Cerebellum (tissue), 4 donors: ENCODE measurements at places on chromosomes 12 and 14.

DNA sequence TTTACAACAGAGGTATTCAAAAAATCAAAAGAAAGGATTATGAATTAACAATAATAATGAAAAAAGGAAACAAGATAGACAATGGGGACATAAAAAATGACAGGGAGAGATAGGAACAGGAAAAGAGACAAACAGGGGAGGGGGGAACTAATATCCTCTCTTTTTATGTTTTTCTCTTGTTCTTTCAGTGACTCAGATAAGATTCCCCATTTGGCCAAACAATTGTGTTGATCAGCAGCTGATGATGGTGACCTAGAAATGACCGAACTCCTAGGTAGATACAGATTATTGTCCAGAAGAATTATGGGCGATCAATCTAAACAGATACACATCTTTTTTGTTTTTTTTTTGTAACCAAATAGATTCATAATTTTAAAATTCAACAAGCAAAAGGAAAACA, 1277.2 kb upstream of the FLRT2 start:
- DNase-seq: no peak

DNA sequence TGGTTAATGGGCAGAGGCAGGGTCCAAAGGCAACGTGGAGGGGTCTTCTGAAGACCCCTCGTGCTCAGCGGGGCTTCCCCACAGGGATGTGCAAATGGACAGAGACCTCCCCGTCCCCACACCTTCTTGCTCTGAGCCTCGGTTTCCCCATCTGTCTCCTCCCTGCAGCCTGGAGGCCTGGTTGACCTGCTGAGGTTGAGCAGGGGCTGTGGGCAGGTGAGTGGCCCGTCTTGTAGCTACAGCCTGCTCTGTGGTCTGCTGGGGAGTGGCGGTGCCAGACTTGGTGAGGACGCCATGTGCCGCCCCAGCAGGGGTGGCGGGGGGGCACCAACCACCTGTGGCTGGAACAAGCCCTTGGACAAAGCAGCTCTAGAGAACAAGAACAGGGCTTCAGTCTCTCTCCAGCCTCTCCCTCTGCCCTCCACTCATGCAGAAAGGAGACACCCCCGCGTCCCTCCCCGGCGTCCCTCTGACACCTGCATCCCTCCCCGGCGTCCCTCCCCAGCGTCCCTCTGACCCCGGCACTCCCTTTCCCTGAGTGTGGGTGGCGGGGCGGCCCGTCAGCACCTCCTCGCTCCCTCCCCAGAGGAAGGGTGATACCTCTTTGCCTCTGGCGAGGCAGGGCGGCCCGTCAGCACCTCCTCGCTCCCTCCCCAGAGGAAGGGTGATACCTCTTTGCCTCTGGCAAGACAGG, 83.7 kb downstream of the NOC4L start:
- DNase-seq: peak; percentile 51

DNA sequence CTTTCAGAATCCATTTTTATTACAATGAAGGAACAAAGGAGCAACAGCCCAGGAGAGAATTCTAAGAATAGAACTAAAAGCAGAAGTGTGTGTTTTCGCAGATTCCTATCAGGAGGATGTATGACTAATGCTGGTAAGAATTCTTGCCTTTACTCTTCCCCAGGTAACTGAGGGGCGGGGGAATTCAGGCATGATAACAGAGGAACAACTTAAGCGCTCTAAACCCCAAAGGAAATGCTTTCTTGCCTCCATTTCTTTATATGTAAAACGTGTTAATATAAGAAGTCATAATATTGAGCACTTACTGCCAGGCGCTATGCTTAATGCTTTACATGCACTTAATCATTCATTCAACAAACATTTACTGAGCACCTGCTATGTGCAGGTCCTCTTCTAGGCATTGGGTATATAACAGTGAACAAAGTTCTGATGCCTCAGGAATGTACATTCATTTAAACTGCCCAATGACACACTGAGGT, 4.5 kb downstream of the HCAR1 start:
- DNase-seq: no peak

DNA sequence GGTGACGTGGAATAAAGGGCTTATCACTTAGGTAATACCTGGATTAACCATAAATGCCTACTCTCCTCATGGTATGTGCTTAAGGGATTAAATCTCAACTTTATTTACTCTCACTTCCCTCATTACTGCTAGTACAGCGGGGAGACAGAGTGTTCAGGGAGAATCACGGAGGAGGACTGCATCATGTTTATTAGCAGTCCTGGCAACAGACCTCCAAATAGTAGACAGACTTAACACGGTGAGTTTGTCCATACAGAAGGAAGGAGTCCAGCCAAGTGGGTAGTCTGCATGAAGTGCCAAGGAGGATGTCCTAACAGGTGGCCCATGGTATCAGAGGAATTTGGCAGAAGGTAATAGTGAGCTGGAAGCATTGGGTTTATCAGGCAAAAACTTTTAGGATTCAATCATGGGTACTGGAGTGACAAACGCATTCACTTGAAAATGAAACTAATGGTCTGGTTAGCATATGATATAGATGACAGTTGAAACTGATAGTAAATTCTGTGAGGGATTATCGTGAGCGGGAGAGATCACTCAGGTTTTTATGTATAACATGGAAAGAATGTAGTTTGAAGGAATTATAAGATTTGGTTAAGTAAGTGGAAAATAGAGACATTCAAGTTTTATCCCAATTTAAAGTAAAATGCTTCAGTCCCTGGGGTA, 471.8 kb downstream of the TMEM117 start:
- DNase-seq: peak; percentile 22

- DNase-seq: no peak
Measured at GRCh38 chr12:132391326-132392041, 62.1 kb upstream of the GALNT9 start.

- DNase-seq: no peak
Measured at GRCh38 chr14:92464716-92465115, 48.9 kb upstream of the RIN3 start.

GRCh38 chr14:103103461-103104388, 9.2 kb downstream of the EXOC3L4 start:
- DNase-seq: no peak

DNA sequence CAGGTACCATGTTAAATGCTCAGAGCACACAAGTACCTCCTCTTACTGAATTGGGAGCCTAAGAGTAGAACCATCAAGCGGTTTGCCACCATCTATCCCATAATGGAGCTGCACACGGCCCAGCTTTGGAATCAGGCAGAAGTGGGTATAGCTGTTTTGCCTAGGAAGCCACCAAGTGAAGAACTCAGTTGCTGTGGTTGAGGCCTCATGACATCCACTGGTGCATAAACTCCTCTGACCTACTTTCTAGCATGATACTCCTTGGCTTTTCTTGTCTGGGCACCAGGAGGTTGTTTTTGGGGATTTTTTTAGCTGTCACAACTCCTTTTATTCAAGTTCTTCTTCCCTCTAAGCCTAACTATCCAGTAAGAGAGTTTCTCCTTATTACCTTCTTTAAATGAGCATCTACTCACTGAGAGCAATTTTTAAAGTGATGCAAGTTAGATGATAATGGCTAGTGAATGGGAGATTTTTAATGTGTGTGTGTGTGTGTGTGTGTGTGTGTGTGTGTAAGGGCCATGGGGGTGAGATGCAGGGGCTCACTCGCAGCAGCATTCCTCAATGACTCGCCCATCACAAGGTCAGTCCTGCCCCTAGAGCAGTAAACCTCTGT, 20.9 kb upstream of the KRAS start:
- DNase-seq: no peak

DNA sequence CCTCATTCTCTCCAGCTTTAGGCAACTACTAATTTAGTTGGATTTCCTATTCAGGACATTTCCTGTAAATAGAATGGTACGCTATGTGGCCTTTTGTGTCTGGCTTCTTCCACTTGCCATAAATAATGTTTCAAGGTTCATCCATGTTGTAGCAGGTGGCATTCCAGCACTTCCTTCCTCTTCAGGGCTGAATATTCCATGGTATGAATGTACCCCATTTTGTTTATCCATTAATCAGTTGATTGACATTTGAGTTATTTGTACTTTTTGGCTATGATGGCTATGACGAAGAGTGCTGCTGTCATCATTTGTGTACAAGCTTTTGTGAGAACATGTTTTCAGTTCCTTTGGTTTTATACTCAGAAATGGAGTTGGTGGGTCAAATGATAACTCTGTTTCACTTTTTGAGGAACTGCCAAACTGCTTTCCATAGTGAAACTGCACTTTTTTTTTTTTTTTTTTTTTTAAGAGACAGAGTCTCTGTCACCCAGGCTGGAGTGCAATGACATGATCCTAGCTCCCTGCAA, 6.5 kb upstream of the CDK2AP1 start:
- DNase-seq: no peak

- no peak for DNase-seq
Measured at GRCh38 chr12:102503056-102503681, 22.8 kb upstream of the IGF1 start.

DNA sequence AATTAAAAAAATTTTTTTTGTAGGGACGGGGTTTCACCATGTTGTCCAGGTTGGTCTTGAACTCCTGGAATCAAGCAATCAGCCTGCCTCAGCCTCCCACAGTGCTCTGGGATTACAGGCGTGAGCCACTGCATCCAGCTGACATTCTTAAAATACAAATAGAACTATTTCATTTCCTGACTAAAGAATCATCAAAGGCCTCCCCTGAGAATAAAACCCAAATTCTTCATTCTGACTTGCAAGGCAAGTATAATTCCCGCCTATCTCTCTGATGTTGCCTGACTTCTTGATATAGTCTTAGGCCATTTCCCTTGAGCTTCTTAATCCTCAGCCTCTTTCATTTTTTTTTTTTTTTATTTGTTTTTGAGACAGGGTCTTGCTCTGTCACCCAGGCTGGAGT, 4.4 kb upstream of the BICD1 start:
- no peak for DNase-seq

- DNase-seq: no peak
Measured at GRCh38 chr12:12747278-12747677, 30.1 kb downstream of the CDKN1B start.

- DNase-seq: peak; percentile 45
Measured at GRCh38 chr14:50230701-50231474, 490 bp downstream of the SOS2 start.

DNA sequence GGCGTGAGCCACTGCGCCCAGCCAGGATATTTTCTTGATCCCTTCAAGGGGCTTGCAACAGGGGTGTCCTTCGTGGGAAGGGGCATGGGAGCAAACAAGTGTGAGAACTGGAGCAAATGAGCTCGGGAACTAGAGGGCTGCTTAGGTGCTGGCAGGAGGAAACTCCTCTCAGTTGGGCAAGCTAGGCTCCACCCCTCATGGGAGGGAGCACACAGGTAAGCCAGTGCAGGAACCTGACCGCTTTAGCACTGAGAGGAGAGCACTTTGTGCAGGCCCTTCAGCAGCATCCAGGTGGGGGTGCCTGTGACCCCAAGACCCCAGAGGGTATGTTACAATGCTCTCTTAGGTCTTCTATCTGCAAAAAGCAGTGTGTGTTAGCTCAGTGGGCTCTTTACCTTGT, 755.4 kb upstream of the MDGA2 start:
- no peak for DNase-seq

DNA sequence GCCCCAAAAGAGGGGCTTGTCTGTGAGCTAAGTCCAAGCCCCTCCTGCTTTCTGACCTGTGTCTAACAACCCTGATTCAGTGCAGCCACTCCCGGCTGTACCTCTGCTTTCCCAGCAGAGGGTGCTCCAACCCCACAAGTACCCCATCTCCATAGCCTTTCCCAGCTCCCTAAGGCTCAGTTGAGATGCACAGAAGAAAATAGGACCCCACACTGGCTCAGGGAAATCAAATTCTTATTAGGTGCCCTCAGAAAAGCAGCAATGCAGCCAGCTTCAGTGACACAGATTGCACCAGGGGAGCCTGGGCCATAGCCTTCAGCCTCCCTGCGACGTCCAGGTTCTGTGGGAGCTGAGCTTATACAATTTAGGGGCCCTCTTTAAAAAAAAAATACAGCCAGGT, 49.9 kb downstream of the LRRC74A start:
- DNase-seq: peak; percentile 86

DNA sequence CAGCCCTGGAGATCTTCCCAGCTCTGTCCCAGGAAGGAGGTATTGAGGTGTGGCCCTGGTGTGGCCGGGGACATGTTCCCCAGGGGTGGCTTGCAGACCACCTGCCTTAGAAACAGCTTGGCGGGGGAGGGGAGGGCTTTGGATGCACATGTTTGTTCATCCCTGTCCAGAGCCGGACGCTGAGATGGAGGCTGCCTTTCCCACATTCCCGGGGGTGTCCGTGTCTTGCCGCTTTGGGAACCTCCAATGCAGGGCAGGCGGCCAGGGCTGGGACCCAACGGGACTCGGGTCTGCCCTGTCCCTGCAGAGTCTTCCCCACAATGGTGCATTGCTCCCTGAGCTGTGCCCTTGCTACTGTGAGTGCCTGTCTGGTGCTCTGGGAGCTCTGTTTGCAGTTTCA, 319.5 kb upstream of the SFSWAP start:
- no peak for DNase-seq

DNA sequence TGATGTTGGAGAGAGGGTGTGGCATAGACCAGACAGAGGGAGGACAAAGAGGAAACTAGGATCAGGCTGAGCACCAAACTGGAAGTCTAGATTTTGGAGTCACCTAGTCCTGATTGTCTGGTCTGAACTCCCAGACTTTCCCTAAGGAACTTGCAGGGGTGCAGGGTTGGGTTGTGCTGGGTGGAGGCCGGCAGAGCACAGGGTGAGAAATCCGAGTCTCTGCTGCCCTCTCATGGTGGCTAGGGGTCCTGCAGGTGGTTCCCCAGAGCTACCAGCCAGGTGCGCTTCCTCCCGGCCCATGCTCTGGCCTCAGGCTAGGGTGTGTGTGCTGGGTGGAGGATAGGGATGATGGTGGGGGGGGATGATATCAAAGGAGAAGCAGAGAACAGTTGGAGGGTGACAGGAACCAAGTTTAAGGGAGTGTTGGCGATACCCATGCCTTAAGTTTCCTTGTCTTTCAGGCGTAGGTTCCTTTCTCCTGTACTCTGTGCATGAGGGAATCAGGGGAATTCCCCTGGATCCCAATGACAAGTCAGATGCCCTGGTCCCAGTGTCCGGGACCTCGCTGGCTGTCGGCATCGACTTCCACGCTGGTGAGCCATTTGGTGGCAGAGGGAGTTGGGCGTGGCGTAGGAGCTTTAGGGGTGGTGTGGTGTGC, 33.5 kb upstream of the NXPH4 start:
- DNase-seq: peak; percentile 91

DNA sequence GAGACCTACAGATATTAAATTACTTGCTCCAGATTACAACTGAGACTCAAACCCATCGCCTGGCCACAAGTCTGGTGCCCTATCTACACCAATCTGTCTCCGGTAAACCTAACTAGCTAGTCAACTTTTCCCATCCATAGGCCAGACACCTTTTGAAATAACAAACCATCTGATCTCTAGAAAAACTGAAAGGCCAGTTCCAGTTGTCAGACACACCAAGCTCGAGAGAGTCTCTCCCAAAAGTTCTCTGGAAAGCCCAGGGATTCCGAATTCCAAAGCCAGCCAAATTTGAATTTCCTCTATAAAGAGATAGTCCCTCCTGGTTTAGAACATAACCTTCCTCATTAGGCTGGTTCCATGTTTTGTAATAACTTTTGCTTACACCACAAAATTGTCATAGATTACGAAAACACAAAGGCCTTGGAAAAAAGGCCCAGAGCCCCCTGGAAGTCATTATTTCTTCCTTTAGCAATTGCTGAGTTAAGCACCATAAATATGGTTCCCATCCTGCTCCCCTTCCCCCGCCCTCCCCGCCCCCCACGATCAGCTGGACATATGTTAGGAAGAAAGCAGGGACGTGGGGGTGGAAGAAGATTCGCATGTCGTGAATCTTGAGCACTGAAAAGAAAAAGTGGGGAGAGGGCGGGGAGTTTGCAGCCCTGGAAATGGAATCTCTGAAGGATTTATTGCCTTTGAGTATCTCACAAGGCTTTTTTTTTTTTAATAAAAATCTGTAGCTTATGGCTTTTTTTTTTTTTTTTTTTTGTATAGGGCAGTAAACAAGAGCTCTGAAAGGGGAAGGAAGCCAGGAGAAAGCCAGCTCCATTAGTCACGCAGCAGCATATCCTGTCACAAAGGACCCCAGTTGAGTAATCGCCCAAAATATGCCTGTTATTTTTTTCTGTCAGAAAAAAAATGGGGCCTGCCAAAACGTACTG, 110.4 kb downstream of the ZFP36L1 start:
- DNase-seq: no peak
